Activated T-cell treated with anti-CD3 and anti-CD28 coated beads, Interleukin-2, amount 50 U/mL, for 72 hours (primary cell): ENCODE measurements at places on chromosomes 12 and 14. TPM values are rescaled to one million over a fixed set of nuclear protein-coding genes. Genes with fewer than 3 reads are reported as not detected.

GRCh38 chr12:75786070-75786469 is 245.5 kb downstream of the PHLDA1 start:
- DNase-seq, result no peak

The TAS2R20 gene
- 2.1 TPM for total RNA-seq

GRCh38 chr14:103748534-103748857 is 32.9 kb downstream of the ZFYVE21 start:
- DNase-seq, result peak; percentile 52

The EXOC3L4 gene
- not detected for total RNA-seq

- no peak for DNase-seq
Measured at GRCh38 chr12:67052981-67053380, 216.2 kb upstream of the CAND1 start.

GRCh38 chr12:15525441-15525840 is 203.1 kb downstream of the PTPRO start:
- no peak for DNase-seq

The KRT85 gene
- total RNA-seq, result not detected

DNA sequence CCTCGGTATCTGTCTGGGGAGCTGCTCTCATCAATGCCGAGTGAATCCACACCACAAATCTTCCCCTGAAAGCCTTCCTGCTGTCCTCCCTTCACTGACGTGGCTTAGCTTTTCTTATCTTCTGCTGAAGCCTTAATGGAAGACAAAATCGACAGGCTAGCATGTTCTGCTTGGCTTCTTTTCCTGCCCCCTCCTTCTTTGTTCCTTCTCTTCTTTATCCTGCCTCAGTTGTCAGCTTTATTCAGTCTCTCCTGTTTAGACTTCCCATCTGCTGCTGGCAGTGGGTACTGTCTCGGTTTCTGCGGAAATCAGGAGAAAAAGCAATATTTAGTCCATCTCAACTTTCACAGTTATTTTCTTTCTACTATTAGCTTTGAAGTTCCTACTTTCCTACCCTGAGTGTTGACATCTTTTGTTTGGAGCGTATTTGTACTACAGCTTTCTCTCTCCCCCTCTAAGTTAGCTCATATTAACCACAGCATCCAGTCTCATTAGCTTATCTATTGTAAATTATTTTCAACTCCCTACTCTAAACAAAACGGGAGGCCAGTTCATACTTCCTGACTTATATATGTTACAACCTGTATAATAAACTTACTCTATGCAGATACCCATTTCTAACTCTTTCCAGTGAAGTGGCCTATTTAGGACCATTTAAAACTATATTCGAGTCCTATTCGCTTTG is 226.0 kb downstream of the DACT1 start:
- DNase-seq, result no peak

GRCh38 chr12:78229591-78230101 is 399.0 kb downstream of the NAV3 start:
- peak; percentile 29 for DNase-seq
